Stimulated activated CD4-positive, alpha-beta T cell treated with anti-CD3 and anti-CD28 coated beads, Interleukin-2, amount 100 ng/mL, for 24 hours (primary cell): ENCODE measurements at places on chromosomes 2 and 18.

DNA sequence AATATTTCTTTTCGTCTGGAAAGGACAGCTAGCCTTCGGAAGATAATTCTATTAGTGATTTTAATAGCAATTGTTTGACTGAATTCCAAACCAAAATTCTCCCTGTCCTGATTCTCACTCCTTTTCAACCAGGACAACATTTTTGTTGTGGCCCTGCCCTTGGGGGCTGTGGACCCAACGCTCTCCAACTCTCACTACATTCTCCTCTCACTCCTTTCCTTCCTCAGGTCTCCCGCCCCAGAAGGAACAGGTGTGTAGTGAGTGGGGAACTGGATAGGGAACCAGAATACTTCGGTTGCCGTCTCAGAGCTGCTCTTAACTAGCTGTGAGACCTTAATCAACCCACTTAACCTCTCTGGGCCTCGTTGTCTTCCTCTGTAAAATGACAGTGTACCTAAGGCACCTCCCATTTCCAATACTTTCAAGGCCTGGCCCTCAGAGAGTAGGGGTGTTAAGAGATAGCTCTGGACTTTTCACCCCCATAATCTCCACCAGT, 638 bp upstream of the ADD2 start:
- no peak for DNase-seq

DNA sequence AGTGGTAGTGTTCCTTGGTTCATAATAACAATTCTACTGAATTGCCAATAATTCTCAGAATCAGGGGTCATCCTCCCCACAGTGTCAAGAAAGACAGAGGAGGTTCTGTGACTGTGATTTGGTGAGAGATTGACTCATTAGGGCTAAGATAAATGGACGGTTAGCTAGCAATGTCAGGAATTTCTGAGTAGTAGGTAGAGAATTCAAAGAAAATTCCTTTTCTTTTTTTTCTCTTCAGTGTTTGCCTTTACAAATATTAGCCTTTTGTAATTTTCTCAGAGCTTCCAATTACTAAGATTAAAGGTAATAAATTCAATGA, 16.8 kb upstream of the CRIM1 start:
- no peak for DNase-seq

DNA sequence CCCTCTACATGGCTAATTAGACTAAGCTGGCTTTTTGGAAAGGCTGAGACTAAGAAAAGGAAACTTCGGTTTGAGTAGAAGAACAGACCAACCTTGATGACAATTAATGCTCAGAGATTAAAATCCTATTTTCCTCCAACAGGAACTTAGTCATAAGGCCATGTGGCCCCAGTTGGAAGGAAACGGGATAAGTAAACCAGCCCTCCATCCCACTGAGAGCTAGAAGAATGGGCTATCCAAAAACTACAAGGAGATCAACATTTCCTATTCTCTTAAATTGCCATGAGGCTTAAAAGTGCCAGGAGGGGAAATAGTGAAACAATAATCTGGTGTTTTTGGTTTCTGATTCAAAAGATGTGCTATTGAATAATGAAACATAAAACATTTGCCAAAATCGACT, 216.6 kb downstream of the PAX3 start:
- DNase-seq: no peak

DNA sequence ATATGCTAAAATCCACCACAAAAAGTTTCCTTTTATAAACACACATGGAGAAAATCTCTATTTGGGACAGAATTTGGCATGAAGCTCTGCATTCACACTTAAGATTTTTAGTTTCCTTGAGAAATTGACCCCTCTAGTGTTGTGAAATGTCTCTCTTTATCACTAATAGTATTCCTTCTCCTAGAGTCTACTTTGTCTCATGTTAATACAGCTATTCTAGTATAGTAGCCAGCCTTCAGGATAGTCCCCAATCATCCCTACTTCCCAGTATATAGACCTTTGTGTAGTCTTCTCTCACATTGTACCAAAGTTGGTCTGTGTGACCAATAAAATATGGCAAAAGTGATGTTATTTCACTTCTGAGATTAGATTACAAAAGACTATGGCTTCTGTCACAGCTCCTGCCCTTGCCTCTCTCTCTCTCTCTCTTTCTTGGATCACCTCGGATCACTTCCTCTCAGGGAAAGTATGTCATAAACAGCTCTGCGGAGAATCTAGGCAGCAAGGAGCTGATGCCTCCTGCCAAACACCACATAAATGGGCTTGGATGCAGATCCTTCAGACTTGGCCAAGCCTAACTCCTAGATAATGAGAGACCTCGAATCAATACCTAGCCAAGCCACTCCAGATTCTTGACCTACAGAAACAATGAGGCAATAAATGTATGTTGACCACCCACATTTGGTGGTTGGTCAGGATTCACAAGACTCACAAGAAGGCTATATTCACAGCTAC, 59.7 kb upstream of the NABP1 start:
- DNase-seq: no peak

- DNase-seq: no peak
These were observed 112.2 kb downstream of the GALNT3 start for GRCh38 chr2:165681841-165682240.

GRCh38 chr2:85282914-85283313, 44.9 kb downstream of the TGOLN2 start:
- no peak for DNase-seq

GRCh38 chr2:229101314-229101713, 169.8 kb downstream of the PID1 start:
- no peak for DNase-seq

DNA sequence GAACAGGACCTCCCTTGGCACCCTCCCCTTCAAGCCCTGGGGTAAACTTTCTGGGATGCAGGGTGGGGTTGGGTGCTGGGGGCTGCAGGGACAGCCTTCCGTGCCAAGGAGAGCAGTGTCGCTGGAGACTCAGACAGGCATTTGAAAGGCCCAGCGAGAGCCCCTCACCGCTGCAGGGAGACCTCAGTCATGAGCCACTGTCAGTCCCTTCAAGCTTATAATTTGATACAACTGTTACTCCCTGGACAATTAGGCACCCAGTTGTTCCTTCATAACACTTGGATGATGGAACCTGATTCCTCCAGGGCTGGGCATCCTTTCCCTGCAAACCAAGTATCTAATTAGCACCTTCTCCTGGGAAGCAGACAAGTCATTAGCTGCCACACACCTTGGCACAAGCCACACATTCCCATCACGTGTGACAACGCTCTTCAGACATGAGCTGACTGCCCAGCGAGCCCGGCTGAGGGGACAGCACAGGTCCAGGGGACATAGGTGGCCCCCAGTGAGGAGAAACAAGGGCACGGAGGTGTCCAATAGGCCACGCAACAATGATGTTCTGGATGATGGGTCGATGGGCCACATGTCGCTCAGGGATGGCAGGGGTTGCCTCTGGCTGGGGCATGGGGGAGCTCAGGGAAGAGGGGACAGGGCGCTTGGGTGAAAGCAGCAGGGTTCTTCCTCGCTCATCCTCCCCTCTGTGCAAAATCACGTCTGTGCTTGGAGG, 59.6 kb downstream of the KCNF1 start:
- DNase-seq: no peak

DNA sequence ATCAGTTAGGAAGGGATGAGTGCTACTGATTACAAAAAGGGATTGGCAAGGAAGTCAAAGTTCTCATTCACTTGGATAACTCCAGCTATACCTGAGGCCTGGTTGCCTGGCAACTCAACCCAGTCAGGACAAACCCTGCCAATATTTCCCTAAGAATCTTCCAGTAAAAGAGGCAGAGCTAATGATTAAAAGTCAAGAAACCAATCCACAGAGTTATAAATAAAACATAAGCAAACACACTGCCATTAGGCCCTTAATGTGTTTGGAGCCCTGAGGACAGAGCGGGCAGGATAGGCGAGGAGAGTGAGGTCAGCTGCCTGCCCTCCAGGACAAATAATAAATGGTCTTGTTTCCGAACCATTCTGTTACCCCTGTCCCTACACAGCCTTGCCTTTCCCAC, 215.6 kb upstream of the NABP1 start:
- DNase-seq: no peak

DNA sequence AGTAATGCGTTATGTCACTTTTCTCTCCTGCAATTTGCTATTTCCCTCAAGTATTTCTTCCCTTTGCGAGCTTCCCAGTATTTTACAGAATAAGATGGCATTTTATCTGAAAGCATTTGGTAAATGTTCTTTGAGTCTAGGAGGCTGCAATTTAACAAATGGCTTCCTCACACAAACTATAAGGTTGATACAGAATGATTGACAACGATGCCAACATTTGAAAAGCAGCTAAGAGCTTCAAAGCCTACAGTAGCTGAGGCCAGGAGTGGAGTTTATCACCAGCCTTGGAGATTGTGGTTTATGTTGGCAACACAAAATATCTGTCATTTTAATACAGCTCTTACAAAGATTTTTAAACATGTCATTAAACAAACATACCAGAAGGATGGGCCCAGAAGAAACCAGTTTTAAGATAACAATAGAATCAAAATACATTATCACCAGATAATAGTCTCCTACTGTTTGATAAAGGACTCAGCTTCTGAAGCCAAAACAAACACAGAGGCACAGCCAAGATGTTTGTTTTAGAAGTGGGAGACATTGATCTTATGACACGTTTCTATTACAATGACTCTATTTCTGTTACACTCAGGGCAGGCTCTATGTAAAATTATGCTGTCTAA, 711.4 kb upstream of the ACVR2A start:
- DNase-seq: no peak

- DNase-seq: no peak
These were observed 36.8 kb downstream of the ATF2 start for GRCh38 chr2:175131252-175131651.

GRCh38 chr18:12689256-12689850, 13.2 kb downstream of the CEP76 start:
- no peak for DNase-seq

GRCh38 chr2:3785220-3785889, 82.0 kb downstream of the DCDC2C start:
- DNase-seq: no peak

DNA sequence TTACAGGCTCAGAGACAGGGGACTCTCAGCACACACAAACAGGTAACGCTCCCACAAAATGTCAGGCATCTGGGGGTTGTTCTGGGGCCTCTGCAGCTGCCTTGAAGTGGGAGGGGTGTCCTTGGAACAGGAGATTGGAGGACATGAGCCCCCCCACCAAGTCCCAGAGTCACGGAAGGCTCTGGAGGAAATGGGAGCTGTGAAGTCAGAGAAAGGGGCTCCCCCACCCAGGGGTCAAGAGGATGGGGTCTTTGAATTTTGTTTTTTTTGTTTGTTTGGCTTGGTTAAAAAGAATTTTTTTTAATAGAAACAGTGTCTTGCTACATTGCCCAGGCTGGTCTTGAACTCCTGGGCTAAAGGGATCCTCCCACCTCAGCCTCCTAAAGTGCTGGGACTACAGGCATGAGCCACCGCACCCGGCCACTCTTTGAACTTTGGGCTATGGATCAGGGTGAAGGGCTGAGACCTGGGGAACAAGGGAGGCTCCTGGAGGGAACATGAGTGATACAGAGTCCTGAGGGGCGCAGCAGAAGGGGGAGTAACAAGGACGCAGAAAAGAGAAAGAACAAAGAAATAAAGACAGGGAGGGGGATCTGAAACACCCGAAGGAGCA, 46.8 kb downstream of the TNS1 start:
- no peak for DNase-seq

GRCh38 chr2:148764815-148765214, 110.2 kb upstream of the KIF5C start:
- no peak for DNase-seq
